ENCODE measurements at places on chromosomes 2 and 18.

- no peak for DNase-seq
These were observed 1029.9 kb upstream of the ACVR2A start for GRCh38 chr2:146814971-146815370.

DNA sequence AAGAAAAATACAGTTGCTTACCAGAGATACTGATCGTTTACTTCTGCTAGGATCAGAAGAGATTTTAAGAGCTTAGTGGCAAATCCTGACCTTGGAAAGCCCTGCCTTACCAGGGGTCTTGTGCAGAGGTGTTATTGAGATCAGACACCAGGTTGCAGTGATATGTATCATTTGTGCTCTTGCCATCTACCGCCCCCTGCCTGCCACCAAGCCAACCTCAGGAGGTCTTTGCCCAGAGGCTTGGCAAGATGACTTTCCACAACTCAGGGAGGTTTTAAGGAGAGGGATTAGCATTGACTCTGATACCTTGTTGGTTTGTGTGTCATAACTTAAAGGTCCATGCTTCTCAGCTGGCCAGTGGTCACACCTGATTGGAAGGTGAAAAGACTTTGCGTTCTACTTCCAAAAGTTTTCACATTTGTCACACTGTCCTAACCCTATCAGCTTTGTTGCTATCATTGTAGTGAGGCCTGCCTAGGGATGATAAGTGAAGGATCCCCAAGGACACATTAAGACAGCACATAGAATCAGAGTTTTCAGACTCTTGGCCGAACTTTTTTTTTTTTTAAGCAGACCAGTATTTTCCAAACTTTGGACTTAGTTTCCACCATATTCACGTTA is 46.2 kb upstream of the MGAT5 start:
- peak; percentile 4 for DNase-seq

DNA sequence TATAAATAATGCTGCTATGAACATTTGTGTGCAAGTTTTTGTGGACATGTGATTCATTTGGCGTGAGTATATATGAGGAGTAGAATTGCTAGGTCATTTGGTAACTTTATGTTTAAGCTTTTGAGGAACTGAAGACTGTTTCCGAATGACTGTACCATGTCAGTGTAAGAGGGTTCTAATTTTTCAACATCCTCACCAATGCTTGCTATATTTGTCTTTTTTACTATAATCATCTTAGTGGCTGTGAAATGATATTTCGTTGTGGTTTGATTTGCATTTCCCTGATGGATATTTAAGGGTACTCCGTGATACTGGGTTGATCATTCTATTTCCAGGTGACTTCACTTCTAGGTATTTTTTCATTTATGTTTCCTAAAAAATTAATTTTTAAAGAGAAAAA is 241.1 kb downstream of the BCL2 start:
- no peak for DNase-seq

- no peak for DNase-seq
These were observed 133.5 kb downstream of the SPTBN1 start for GRCh38 chr2:54589340-54590215.

DNA sequence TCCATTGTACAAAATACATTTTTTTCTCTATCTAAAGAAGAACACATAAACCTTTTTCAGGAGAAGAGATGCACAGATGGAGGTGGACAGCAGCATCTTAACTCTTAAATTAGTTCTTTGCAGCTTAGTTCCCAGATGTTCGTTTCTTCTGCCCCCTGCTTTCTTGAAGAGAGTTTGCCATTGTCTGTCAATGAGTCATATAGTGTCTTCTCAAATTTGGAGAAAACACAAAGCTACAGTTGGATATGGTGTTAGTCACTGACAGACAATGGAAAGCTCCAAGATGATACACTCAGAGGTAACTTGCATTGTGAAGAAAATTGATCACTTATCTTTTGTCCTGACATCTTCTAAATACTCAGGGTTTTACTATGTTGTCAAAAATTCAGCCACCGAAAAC is 48.8 kb upstream of the TMEFF2 start:
- DNase-seq = no peak

- no peak for DNase-seq
These were observed 72.4 kb upstream of the HS6ST1 start for GRCh38 chr2:128390991-128391630.

DNA sequence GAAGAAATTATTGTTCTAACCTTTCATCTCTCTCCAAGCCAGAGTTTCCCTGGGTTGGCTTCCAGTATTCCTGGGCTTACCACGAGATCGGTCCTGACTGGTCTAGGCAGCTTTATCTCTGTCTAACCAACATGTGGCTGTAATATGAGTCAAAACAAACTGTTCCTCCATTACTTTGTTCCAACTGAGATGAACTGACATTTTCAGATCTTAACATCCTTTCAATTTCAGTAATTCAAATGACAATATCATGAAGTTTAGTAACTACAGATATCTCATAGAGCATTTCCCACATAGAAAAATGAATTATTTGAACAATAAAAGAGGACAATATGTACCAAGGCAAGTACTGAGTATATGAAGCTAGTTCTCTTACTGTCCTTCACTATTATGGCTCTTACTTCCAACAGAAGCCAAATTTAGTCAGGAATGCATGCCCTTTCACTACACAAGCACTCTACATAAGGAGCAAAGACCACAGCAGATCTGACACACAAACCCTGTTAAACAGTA is 15.5 kb downstream of the SLC25A12 start:
- DNase-seq = no peak

DNA sequence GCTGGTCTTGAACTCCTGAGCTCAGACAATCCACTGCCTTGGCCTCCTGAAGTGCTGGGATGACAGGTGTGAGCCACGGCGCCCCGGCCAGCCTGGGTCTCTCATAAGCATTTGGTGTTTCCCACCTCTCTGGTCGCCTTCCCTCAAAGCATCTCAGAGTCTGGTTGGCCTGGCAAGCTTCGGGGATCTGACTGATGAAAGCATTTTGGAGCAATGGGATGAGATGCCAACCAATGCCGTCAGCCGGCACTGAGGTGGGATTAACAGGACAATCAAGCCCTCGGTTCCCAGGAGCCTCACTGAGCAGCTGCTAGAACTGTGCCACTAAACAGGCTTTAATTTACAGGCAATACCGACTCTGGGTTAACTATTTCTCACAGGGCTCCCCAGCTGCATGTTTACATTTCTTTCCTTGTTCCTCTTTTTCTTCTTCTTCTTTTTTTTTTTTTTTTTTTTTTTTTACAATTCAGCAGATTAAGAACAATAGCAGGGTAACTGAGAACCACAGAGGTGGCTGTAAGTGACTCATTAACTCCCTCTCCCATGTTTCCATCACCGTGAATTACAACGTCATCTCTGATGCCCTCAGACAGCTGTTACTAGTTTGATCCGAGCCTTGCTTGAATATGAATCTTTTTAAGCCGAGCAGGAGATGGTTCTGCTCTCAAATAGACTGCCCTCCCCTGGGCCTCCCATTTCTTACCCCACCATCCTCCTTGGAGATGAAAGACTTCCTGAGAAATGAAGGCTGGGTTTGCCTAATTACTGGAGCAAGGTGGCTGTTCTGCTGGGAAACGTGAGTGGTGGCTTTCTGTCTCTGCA is 37.9 kb downstream of the ODC1 start:
- DNase-seq = no peak

DNA sequence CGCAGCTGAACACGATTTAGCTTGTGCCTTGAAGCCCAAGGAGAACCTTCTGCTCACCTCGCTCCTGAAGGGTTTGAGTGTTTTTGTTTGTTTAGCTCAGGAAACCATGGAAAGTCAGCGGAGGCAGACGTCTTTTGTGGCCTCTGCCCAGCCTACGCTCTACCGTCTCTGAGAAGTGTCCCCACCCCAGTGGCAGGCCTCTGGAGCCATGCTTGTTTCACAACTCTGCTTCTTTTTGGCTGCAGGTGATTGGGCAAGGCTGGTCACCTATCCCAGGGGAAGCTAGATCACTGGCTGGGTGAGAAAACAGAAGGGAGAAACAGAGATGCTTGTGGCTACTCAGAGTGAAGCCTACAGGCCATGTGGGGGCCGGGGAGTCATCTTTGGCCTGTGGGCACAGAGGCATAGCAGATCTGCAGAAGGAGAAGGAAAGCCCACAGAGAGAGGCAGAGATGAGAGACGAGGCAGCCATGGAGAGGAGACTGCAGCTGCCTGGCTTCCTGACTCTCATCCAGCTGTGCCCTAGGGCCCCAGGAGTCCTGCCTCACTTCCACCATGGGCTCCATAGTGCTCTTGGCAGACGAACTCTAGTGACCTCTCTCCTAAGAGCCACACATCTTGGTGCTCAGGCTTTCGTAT is 50.1 kb downstream of the CIB4 start:
- no peak for DNase-seq

GRCh38 chr2:134712736-134713135 is 6.1 kb downstream of the TMEM163 start:
- DNase-seq = no peak

DNA sequence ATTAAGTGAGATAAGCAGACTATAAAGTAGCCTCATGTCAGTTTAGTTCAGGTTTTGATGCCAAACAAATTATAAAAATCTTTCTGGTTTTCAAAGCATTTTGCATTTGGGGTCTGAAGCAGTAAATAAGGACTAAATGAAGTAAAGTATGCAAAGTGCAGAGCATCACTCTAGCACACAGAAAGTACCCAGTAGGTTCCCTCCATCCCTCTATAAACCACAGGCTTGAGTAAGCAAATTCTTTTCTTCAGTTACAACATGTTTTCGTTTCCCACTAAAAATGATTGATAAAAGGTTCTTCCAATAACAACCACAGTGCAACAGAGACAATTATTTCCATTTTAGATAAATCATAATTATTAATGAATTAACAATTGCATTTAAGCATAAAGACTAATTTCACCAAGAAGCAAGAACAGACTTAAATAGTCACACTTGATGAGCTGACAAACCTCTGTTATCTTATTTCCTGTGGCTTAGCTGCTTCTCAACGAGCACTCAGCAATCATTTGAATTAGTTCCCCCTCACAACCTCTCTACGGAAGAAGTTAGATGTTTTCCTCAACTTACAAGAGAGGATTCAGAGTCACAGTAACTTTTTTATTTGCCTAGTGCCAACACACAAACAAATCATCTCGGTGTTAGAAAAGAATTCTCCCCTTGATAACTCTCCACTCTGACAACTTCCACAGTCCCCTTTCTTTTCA is 249.8 kb downstream of the NBAS start:
- no peak for DNase-seq

GRCh38 chr2:233476651-233477547 is 89.7 kb downstream of the USP40 start:
- no peak for DNase-seq

Data from activated gamma-delta T cell (primary cell).